WTC11 (cell line): ENCODE measurements at places on chromosomes 6 and 20.

- no peak for DNase-seq
Measured at GRCh38 chr6:52390361-52390727, 28.4 kb downstream of the PAQR8 start.

GRCh38 chr20:57399587-57400155 is 8.5 kb downstream of the RBM38 start:
- no peak for DNase-seq

DNA sequence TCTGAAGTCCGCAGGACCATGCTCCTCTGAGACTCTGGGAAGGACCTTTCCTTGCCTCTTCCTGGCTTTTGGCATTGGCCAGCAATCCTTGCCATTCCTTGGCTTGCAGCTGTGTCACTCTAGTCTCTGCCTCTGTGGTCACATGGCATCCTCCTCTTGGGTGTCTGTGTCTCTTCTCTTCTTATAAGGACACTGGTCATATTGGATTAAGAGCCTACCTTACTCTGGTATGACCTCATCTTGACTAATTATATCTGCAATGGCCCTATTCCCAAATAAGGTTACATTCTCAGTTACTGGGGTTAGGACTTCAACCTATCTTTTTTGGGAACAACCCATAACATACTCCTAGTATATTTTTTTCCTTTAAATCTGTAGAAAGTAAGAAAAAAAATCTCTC is 49.9 kb upstream of the GTSF1L start:
- DNase-seq = no peak

DNA sequence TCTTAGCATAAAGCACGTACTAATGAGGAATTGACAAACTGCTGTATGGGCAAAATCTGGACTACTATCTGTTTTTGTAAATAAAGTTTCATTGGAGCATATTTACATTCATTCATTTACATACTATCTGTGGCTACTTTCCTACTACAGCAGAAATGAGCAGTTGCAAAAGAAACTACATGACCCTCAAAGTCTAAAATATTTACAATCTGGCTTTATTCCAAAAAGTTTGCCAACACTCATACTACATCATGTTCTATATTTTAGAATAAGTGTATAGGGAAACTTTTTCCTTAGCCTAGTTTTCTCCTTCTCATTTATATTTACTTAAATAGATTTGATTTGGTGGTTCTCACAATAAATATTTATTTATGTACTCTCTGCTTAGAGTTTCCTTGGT is 208.2 kb downstream of the RIMS1 start:
- no peak for DNase-seq

GRCh38 chr6:48671505-48671904 is 560.5 kb upstream of the PTCHD4 start:
- DNase-seq = no peak

DNA sequence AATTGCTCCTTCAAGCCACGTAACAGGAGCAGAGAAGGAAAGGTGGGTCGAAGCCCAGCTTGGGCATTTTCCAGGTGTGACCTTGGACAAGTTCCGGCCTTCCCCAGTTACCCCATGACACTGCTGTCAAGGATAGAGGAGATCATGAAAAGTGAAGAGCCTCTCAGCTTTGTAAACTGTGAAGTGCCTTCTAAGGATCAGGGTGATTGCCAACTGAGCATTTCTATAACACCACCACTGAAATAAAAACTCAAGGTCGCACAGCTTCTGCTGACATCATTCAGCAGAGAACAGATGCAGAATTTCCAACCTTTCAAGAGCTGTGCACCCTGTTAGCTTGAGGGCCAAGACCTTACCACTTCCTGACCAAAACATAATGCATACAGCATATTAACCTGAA is 24.0 kb upstream of the ZMYND8 start:
- DNase-seq = no peak

DNA sequence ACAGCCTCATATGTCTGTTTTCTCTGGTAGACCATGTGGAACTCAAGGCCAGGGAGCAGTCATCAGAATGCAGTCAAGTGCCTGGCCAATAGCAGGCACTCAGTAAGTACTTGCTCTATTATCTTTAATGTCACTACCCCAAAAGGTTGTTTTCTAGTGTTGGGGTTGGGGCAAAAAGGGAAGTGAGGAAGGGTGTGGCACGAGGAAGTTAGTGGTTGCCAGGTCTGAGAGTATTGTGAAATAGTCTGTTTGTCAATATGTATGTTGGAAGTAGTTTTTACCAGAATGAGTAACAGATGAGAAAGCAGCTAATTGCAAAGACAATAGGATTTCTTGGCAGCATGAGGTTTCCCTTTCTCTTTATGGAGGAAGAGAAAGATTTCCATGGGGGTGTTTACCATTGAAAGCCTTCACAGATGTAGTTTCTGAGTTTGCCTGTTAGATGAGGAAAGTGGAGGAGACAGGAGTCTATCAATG is 59.5 kb upstream of the ARMH2 start:
- no peak for DNase-seq

DNA sequence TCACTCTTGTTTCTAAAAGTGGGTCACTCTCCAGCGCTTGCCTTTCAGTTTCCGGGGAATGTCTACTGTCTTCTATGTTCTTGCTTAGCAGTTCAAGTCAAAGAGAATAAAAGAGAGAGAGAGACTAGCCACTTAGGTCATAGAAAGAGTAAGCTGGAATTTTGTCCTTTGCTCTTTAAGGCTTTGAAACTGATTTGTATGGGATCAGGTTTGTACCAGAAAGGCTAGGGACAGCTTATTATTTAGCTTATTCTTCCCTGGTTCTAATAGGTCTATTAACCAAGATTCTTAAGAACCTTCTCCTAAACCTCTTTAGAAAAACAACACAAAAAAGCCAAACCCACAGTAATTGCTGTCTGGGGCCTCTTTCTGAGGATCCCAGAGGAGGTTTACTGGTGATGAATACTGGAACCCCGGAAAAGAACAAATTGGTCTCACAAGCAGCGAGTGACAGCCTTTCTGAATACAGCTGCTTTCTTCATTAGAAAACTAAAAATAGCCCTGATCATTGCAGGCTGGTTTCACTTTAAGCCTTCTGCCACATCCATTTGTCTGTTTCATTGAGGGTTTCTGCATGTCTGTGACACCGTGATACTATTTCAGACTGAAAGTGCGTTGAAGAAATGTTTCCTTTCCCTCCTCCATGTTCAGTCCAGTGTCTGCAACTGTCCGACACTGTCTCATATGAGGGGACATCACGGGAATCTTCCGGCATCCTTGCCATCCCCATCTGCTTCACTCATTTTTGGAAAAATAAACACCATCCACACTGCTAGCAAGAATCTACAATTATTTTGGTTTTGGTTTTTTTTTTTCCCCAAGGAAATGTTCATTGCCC is 75.1 kb upstream of the ATXN1 start:
- DNase-seq = no peak

GRCh38 chr6:158381214-158381613 is 68.9 kb downstream of the TULP4 start:
- DNase-seq = no peak

DNA sequence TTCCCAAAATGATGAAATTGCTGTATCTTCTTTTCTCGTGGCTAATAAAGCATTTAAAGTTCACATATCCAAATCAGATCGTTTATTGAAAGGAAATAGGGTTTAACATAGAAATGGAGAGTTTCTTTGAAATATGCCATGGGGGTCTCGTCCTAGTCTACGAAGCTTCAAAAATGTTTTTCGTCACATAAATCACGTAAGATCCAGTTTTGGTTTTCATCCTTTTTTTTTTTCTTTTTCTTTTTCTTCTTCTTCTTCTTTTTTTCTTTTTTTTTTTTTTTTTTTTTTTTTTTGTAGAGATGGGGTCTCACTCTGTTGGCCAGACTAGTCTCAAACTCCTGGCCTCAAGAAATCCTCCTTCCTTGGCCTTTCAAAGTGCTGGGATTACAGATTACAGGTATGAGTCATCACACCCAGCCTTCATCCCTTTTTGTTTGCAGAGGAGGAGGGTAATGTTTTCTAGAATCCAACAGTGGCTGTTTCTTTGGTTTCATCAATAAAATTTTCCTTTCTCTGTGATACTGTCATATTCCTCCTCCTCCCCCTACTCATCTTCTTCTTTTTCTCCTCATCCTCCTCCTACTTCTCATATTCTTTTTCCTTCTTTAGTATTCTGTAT is 94.7 kb upstream of the LOC128125822 start:
- DNase-seq = no peak
